ENCODE measurements at places on chromosomes 1 and 21.

- DNase-seq = no peak
Observed at GRCh38 chr1:31886866-31887265, 51.3 kb downstream of the PTP4A2 start.

DNA sequence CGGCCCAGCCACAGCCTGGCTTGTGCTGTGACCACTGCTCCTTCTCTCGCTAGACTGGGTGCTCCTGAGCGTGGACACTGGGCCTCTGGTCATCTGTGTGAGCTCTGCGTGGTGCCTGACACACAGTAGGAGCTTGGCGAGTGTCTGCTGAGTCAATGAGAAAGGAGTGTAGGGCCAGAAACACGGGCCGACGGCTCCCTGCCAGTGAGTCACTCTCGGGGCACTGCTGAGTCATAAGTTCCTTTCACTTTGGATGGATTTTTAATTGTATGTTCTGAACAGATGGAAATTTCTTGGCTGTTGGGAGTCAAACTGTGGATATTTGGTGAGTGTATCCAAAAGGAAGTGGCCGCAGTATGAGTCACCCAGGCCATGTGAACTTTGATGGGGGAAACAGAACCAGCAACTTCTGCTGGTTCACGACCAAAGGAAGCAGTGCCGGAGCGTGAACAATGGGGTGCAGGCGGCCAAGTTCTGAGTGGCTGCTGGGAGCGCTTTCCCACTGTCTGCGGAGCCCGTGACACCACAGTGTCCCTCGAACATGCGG lies 41.0 kb upstream of the COL18A1 start:
- DNase-seq = peak; percentile 15

DNA sequence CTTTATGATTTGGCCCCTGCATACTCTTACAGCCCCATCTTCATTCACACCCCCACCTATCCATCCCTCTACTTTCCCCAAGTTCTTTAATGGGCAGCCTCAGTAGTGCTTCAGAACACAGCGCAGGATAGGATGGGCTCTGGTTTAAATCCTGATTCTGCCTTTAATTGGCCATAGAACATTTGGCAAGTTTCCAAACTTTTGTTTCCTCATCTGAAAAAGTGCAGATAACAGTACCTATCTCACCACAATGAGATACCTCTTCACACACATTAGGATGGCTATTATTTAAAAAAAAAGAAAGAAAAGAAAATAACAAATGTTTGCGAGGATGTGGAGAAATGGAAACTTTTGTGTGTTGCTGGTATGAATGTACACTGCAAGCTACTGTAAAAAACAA lies 142.5 kb upstream of the VANGL1 start:
- no peak for DNase-seq

DNA sequence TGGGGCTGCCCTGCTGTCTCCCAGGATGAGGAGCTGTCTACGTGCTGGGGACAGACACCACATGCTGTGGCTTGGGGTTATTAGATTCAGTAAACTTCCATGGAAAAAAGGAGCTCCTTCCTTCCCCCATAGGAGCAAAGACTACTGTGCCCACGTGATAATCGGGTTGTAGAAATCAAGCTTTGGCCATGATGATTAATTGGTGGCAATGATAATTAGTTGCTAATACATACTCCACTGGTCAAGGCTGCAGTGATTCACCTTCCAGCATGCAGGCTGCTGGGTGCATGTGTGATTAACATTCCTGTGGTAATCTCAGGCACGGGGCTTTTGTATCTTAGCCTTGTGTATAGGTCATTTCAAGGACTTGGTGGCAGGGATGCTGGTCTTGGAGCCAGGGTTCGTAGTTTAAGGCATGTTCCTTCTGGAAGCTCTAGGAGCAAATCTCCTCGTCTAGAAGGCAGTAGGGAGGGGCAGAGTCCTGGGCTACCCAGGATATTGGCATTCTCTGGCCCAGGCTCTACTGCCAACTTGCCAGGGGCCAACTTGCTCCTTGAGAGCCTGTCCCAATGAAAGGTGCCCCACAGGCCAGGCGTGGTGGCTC lies 41.4 kb downstream of the TMCO4 start:
- DNase-seq = no peak

GRCh38 chr1:8460132-8460544 lies 142.2 kb downstream of the SLC45A1 start:
- no peak for DNase-seq

GRCh38 chr1:9253004-9253403 lies 18.4 kb downstream of the H6PD start:
- DNase-seq = no peak

DNA sequence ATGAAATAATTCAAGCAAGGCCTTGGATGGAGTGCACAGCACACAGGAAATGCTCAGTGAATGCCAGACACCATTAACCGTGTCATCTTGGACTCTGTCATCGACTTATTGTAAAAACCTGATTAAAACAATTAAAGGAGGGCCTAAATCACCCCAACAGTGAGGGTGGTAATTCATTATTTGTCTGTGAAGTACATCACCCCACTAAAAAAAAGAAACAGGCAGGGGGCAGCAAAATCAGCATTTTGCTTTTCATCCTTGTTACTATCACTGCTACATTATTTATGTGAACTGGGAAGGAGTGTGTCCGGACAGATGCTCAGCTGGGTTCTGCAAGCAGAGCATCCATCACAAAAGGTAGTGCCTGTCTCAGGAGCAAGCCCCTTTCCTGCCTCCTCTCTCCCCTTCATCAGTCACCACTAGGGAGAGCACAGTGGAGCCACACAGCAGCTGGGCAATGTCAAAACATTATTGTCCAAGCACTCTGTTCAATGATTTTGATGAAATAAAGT lies 98.5 kb downstream of the RERE start:
- DNase-seq = no peak

GRCh38 chr21:25459993-25460392 lies 147.3 kb downstream of the MRPL39 start:
- no peak for DNase-seq

- no peak for DNase-seq
Observed at GRCh38 chr1:162212713-162213112, 143.2 kb downstream of the NOS1AP start.

- DNase-seq = no peak
Observed at GRCh38 chr21:42461185-42461520, 34.9 kb downstream of the RSPH1 start.

GRCh38 chr1:198380275-198380674 lies 160.2 kb downstream of the ATP6V1G3 start:
- DNase-seq = no peak

DNA sequence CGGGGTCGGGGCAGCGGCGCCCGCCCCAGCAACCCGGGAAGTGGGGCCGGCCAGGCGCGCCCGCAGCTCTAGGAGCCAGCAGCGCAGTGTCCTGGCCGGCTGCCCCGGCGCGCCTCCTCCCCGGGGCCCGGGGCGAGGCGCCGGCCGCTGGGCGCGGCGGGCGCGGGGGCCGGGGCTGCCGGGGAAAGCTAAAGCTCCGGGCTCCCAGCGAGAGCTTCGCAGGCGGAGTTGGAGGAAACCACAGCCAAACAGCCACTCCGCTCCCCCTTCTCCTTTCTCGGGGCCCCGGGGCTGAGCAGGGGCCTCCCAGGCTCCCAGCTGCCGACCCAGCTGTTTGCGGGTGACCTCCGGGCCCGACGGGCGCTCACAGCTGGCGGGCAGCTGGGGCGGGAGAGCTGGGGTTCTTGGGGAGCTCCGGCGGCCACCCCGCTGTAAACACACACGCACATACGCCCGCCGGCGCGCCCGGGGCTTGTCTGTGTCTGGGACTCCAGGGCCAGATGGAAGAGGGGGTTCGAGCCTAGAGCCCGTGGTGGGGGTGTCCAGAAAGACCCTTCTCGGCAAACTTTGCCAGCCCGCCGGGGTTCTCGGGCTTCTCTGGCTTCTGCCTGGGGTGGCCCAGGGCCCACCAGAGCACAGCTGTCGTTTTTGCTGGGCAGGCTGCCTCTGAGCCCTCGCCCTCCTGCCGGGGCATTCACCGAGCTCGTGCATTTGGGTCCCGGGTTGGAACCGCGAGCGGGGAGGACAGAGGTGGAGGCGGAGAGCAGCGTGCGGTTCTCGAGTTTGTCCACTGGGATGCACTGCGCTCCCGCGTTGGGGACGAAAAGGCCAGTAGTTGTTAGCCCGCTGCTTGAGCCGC lies 1.5 kb downstream of the AJAP1 start:
- DNase-seq = peak; percentile 4

- DNase-seq = no peak
Observed at GRCh38 chr1:112689196-112689841, 14.9 kb downstream of the MOV10 start.

DNA sequence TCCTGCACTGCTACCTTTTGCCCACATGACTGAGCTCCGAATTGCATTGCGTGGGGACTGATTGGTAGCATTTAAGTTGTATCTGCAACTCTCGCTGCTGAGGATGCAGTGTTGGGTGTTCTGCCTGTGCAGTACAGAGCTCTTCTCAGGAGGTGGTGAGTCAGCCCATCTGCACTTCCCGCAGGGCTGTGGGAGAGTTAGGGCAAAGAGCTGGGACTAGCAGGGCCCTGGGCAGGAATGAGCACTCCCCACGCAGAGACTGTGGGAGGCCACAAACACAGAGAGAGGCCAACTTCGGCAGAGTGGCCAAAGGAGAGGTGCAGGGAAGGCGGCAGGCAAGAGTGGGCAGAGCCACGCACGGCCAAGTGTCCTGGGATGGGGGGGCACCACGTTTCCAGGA lies 244.7 kb downstream of the SIPA1L2 start:
- DNase-seq = no peak

- no peak for DNase-seq
Observed at GRCh38 chr1:204414016-204414415, 2.4 kb upstream of the PPP1R15B start.

DNA sequence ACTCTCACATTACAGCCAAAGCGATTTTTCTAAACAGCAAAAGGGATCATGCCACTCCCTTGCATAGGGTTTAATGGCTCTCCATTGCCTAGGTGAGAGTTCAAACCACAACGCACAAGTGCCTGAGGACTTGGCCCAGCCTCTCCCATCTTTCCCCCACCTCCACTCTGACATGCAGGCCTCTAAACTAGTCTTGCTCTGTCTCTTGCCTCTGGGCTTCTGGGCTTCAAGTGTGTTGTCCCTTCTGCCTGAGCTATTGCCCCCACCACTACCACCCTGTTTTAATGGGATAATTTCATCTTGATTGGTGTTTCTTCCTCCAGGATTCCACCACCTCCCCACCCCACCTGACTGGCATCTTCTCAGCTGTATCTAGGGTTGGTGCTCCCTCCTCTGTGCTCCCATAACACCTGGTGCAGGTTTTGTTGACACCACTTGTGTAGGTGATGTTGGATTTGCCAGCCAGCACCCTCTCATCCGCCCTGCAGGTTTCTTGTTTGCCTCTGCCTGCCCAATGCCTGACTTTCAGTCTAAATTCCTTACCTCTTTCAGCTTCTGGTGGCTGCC lies 2.7 kb upstream of the ZBTB21 start:
- no peak for DNase-seq

GRCh38 chr1:184437291-184437690 lies 50.5 kb downstream of the C1orf21 start:
- DNase-seq = no peak

DNA sequence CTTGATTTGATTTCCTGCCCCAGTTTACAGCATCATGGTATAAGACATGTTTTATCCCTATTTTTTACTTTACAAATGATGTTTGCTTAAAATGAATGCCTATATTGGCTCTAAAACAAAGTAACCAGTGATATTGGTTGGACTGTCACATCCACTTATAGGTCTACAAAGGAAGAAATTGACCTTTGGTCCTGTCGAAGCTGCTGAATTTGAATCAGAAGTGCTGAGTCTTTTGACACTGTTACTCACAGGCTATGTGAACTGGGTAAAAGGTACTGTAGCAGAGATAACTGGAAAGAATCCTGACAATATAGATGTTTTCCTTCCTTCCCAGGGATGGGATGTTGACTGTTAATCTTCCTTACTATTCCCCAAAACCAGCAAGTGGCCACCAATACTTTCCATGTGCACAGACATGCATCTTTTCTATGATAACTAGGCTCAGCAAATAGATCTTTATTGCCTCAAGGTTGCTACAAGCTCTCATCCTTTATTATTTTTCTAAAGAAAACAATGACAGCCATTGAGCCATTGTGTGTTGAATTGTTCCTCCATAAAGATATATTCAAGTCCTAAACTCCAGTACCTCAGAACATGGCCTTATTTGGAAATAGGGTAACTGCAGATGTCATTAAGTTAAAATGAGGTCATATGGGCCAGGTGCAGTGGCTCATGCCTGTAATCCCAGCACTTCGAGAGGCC lies 175.9 kb upstream of the NR5A2 start:
- DNase-seq = no peak

- DNase-seq = no peak
Observed at GRCh38 chr1:22646384-22646783, 3.0 kb downstream of the C1QC start.

GRCh38 chr1:147771226-147772125 lies 11.1 kb upstream of the GJA5 start:
- DNase-seq = no peak

- DNase-seq = no peak
Observed at GRCh38 chr1:100187912-100188311, 9.9 kb upstream of the LRRC39 start.

- no peak for DNase-seq
Observed at GRCh38 chr21:45543710-45544448, 1.6 kb upstream of the SLC19A1 start.

- DNase-seq = no peak
Observed at GRCh38 chr21:43884861-43885417, 19.9 kb downstream of the AGPAT3 start.

DNA sequence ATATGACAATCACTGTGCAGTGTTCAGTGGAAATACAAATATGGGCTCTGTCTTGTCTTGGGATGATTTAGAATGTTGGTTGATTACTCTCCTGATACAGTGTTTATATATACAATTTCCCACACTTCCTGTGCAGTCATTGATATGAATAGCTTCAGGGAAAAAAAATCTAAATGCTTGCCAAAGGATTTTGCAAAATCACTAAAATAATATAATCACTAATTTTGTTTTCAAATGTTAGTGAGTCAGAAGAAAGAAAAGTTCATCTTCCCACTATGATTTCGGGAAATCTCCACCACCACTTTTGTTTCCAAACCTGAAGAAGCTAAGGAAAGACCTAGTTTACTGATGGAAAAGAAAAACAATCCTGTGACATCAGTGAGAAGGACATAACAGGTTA lies 32.1 kb upstream of the CHRM3 start:
- no peak for DNase-seq

GRCh38 chr1:107454791-107455190 lies 314.0 kb downstream of the NTNG1 start:
- DNase-seq = no peak

DNA sequence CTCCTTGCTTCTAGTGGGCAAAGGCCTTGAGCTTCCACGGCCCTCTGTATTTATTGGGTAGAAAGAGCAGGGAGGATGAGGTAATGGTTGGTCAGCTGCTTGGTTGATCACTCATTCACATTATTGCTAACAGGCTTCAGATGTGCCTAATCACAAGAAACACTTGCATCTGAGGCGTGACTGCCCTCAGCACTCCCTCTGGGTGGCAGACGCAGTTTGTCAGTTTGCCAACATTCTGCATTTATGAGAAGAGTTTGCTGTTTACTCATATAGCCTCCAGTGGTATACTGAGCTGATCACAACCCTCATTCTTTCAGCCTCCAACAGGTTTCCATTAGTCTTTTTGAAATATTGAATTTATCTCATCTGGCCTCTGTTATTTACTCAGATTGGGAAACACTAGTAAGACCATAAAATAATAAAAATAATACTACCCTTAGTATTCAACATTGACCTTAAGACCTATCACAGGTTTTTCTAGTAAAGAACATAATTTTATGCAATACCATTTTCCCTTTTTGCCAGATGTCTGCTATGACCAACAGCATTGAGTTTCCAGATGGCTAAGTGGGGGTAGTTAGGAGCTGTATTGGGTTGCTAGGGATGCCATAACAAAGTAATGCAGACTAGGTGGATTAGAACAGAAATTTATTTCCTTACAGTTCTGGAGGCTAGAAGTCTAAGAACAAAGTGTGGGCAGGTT lies 53.3 kb downstream of the PTGFR start:
- no peak for DNase-seq
